ENCODE measurements at places on chromosomes 4 and X.

- ATAC-seq, result peak; percentile 50
Measured at GRCh38 chrX:118345045-118345463, 852 bp upstream of the WDR44 start.

DNA sequence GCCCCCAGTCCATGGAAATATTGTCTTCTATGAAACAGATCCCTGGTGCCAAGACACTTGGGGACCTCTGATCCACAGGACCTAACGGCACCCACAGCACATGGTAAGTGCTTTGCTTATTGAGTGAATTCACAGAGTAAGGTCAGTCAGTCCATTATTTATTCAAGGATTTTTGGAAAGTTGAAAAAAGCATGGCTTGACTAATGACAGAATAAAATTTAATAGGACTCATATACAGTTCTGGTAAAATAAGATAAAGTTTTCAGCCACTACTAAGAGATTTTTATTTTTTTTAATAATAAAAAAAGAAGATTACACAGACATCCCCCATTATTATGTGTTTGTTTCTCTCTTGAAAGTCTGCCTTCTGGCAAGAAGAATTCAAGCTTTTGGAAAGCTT is 490.6 kb upstream of the HS3ST1 start:
- ATAC-seq, result no peak

GRCh38 chr4:9808077-9808476 is 26.6 kb downstream of the DRD5 start:
- ATAC-seq, result peak; percentile 51

- no peak for ATAC-seq
Measured at GRCh38 chr4:15868111-15868510, 70.4 kb downstream of the FGFBP1 start.

- no peak for ATAC-seq
Measured at GRCh38 chrX:140343226-140343868, 161.5 kb downstream of the SOX3 start.

DNA sequence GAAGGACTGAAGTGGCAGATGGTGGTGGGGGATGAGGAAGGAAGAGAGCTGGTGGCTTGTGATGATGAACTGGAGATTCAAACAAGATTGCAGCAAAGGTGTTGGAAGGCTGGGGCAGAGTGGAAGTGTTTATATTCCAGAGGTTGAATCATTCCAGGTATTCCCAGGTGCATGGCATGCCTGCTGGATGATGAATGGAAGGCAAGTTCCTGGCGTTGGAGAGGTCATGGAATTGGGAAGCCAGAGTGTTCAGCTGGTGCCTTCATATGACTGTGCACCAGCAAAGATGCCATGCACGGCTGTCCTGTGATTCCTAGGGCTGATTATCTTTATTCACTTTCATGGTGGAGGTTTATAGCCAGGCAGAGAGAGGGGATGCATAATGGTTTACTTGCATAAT is 135.8 kb upstream of the PUDP start:
- ATAC-seq, result no peak

GRCh38 chrX:44698357-44698756 is 145.5 kb upstream of the DUSP21 start:
- no peak for ATAC-seq

- ATAC-seq, result no peak
Measured at GRCh38 chrX:34886011-34886410, 56.6 kb upstream of the FAM47B start.

DNA sequence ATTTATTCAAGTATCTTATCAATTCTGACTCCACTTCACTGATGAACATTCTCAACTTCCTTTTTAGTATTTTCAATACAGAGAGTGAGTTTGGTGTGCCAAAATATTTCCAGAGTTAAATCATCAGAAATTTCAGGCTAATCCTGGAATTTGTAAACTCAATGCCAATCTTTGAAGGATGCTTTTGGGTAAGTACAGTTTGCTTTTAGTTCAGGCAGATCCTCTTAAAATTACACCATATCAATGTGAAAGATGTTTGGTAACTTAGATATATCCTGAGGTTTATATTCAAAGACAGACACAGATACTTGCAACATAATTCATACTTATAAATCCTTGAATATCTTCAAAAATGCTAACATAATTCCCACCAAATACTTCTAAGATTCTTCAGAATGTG is 76.0 kb upstream of the FAM47B start:
- no peak for ATAC-seq

GRCh38 chr4:14400307-14400706 is 602.0 kb upstream of the CPEB2 start:
- peak; percentile 50 for ATAC-seq

- ATAC-seq, result no peak
Measured at GRCh38 chr4:41232406-41232805, 18.1 kb upstream of the APBB2 start.

GRCh38 chrX:150983521-150984168 is 510 bp downstream of the HMGB3 start:
- ATAC-seq, result no peak

GRCh38 chr4:186724864-186725468 is 1.3 kb upstream of the FAT1 start:
- no peak for ATAC-seq

DNA sequence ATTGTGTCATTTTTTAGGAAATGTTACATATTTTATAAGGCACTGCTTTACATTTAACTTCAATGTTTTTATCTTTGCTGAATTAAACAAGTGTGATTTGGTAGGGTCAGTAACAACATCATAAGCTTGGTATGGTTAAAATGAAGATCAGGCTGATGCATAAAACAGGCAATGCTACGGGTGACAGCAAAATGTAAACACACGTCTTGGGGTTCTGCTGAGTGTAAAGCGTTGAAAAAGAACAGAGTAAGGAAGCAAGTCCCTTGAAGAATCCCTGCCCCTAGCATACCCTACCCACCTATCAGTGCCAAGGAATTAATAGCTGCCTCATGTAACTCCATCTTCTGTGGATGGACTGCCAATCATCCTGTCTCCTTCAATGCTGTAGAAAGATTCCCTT is 157.0 kb downstream of the CBLL2 start:
- no peak for ATAC-seq

- ATAC-seq, result no peak
Measured at GRCh38 chr4:36159208-36159607, 85.1 kb downstream of the ARAP2 start.

GRCh38 chr4:48226199-48226598 is 43.4 kb downstream of the TEC start:
- ATAC-seq, result no peak

DNA sequence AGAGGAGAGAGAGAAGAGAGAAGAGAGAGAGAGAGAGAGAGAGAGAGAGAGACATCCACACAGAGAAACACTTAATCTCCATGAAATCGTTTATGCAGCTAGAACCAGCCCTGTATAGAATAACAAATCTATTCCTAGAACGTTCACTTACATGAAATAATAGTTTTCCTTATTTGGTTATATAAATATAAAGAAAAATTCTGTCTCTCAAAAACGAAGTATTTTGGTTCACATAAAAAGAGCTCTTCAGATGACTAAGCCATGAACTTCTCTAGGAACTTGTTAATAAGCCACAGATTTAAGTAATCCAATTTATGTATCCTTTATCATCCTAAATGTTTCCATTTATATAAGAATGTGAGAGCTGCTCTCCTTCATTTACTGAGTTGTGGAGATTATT is 1315.1 kb upstream of the PCDH7 start:
- ATAC-seq, result no peak

DNA sequence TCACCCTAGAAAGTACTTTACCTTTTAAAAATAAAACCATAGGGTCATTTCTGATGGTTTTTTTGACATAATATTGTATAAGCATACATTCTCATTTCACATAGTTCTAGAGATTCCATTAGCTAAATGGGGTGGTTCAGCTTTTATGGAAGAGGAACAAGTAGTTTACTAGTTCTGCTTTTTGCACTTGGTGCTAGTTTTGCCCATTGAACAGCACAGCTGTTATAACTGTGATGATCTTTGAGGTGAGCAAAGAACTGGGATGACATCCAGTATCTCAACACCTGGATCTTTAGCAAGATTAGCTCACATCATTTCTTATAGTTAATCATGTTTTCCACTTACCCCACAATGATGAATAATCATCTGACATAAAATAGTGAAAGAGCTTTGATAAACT is 40.9 kb downstream of the MOB1B start:
- peak; percentile 91 for ATAC-seq

GRCh38 chrX:40871385-40872082 is 136.2 kb upstream of the MED14 start:
- ATAC-seq, result peak; percentile 93

DNA sequence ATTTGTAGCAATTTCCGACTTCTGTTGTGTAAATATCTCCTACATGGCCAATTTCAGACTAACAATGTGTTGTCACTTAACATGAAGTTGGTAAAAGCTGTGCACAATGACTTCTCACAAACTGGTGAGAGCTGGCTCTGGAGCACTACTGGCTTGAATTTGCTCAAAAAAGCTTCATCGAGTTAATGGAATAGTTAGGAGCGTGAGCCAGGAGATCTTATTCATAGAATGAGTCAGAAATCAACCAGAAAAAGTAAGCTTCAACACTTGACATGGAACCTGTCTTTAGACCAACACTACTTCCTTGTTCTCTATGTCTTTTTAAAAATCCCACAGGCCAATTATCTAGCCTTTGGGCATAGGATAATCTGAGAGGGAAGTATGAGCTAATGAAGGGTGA is 7.9 kb upstream of the CHRDL1 start:
- no peak for ATAC-seq

DNA sequence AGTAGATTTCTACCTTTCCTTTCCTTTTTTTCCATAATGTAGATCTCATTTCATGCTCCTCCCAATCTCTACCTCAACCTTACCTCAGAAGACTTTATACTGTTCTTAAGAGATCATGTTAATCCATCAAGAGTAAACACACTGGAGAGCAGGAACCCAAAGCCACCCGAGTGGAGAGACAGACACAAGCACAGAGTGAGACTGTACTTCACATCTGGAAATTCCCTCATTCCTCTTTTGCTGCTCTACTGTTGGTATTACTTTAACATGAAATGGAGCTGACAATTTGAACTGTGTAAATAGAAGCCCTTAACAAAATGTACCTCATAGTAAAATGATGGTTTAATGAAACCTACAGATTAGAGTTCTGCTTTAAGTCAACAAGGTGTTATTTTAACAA is 105.7 kb upstream of the RASGEF1B start:
- peak; percentile 54 for ATAC-seq

DNA sequence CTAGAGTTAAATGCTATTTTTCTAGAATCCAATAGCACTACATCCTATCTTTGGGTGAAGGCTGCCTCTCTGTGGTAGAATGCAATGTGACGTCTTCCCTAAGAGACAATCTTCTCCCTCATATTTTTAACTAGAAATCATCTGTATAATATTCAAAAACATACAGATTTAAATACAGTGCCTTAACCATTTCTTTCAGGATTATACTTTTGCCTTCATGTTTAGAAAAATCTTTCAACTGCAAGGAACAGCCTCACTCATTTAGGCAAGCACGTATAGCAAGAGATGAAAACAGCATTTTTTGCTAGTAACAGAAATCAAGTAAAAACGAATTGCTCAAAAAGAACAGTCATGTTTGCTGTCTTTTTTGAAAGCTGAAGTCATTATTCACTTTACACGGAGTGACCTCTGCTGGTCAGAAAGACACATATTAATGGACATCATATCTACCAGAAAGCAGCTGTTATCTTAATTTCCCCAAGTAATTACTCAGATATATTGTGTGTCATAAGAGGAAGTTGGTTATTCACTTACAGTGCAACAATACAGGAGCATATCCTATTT is 422.3 kb downstream of the STPG2 start:
- ATAC-seq, result no peak

GRCh38 chr4:36043901-36044300 is 200.4 kb downstream of the ARAP2 start:
- no peak for ATAC-seq

GRCh38 chrX:155127465-155127864 is 56.2 kb downstream of the BRCC3 start:
- ATAC-seq, result no peak

GRCh38 chr4:6350646-6351045 is 81.0 kb downstream of the WFS1 start:
- no peak for ATAC-seq

GRCh38 chr4:171601091-171601490 is 212.1 kb upstream of the GALNTL6 start:
- ATAC-seq, result no peak

DNA sequence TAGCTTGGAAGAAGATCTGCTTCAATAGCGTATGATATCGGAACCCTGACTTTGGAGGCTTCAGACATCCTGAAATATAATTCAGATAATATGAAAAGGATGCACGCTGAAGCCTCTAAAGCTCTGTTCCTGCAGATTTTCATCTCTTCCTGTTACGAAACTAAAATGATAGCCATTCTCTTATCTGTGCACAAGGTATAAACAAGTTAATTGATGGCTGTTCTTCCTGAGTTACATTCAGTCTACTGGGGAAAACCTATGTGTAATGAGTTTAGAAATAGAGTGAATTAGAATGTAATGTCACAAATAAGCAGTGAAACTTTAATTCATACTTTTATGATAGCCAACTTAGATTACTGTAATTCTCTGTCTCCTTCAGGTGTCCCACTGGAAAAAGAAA is 36.8 kb upstream of the AGA start:
- ATAC-seq, result no peak

- no peak for ATAC-seq
Measured at GRCh38 chrX:138853936-138854335, 142.4 kb upstream of the FGF13 start.

GRCh38 chr4:125444166-125444565 is 129.4 kb downstream of the FAT4 start:
- no peak for ATAC-seq

- ATAC-seq, result no peak
Measured at GRCh38 chr4:9946170-9946569, 75.1 kb downstream of the SLC2A9 start.

GRCh38 chrX:13216139-13216538 is 103.7 kb downstream of the ATXN3L start:
- ATAC-seq, result no peak

DNA sequence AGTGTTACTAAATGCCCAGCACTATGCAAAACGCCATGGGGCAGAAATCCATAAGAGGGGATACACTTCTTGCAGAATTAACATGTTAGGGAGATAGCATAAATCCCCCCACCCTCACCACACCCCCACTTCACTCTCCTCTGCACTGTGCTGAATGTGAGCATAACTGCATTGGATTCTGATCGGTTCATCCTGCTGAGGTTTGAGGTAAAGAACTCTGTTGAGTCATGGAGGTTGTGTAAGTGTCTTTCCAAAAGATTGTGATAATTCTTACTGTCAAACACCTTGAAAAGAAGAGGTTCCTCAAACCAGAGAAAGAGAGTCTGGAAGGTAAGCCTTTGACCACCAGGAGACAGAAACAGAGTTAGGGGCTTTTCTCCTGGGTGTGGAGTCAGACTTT is 43.6 kb downstream of the RBM47 start:
- no peak for ATAC-seq

GRCh38 chr4:81565142-81565870 is 93.6 kb upstream of the RASGEF1B start:
- peak; percentile 49 for ATAC-seq

- no peak for ATAC-seq
Measured at GRCh38 chr4:118939169-118939783, 50.6 kb downstream of the SYNPO2 start.

GRCh38 chr4:152172146-152172545 is 363.7 kb downstream of the FBXW7 start:
- no peak for ATAC-seq

GRCh38 chrX:140766024-140766611 is 56.6 kb downstream of the LINC00632 start:
- no peak for ATAC-seq

- peak; percentile 47 for ATAC-seq
Measured at GRCh38 chr4:70749313-70749712, 27.5 kb downstream of the RUFY3 start.

- no peak for ATAC-seq
Measured at GRCh38 chr4:38673130-38673978, 9.4 kb downstream of the KLF3 start.

- no peak for ATAC-seq
Measured at GRCh38 chrX:13367950-13368349, 48.1 kb upstream of the ATXN3L start.
